ENCODE measurements at places on chromosomes 12 and 14.

GRCh38 chr12:24307716-24308335 is 358.4 kb upstream of the SOX5 start:
- no peak for DNase-seq

- no peak for DNase-seq
Observed at GRCh38 chr12:96143392-96143791, 50.8 kb upstream of the ELK3 start.

DNA sequence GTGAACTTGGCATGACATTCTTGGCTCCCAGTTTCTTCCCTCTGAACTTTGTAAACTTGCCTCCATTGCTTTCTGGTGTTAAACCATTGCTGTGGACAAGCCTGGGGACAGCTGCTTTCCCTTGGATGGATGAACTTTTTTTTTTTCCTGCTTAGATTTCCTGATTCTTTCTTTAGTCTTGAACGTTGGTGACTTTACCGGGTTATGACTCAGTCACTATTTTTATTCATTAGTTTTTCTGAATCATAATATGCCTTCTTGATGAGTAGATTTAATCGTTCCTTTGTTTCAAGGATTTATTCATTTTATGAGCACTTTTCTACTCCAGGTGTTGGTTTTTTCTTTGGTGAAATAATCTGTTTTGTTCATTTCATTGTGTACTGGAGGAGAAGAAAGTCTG is 155.0 kb upstream of the RTL1 start:
- peak; percentile 26 for DNase-seq

GRCh38 chr12:90925562-90925961 is 29.4 kb downstream of the CCER1 start:
- no peak for DNase-seq

DNA sequence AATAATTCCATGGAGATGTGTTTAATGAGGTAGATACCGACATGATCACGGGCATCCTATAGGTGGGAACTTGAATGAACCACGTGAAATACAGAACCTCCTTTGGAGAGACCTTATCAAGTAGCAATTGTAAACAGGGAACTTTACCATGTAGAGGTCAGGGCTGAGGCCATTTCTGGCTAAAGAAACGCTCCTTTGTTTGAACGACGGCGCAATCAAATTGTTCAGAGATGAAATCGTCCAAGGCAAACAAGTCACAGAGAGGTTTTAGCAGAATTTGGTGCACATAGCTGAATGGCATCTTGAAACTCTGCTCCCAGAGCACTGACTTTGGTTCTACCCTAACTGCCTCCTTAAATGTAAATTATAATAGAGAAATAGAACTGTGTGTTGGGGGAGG is 9.8 kb downstream of the PRIMA1 start:
- no peak for DNase-seq

- DNase-seq = no peak
Observed at GRCh38 chr12:32734952-32735351, 20.7 kb downstream of the YARS2 start.

DNA sequence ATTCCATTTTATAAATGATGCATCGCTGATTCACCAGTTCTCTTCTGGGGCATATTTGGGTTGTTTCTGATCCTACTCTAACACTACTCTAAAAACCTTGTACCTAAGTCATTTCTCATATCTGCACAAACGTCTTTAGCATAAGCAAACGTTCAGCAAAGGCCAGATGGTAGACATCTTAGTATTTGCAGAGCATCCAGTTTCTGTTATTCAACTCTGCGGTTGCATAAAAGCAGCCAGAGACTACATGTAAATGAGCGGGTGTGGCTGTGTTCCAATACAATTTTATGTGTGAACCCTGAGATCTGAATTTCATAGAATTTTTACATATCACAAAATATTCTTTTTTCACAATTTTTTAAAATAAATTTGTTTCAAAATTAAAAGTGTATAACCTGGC is 22.8 kb upstream of the MMP17 start:
- DNase-seq = no peak

DNA sequence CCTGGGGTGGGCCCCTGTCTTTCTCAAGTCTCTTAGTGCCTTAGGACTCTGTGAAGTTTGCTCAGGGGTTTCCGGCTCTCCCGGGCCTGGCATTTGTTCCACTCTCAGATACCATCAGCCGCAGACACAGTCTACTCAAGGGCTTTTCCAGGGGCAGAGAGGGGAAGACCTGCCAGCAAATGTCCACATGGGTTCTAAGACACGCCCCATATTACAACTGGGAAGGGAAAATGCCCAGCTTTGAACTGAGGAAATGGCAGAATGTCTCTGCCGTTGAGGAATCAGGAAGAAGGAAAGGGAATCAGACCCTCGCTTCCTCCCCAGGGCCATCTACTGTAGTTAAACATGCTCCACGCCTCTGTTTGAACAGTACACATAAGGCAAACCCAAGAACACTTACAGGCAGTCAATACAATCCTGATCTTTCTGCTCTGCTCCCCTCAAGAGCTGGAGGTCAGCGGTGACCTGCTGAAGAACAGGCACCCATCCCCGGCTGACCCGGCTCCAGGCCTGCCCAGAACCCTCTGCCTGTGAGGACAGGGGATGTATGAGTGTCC is 7.9 kb downstream of the CCDC85C start:
- DNase-seq = no peak

- DNase-seq = no peak
Observed at GRCh38 chr12:107775093-107775721, 703 bp downstream of the ASCL4 start.

DNA sequence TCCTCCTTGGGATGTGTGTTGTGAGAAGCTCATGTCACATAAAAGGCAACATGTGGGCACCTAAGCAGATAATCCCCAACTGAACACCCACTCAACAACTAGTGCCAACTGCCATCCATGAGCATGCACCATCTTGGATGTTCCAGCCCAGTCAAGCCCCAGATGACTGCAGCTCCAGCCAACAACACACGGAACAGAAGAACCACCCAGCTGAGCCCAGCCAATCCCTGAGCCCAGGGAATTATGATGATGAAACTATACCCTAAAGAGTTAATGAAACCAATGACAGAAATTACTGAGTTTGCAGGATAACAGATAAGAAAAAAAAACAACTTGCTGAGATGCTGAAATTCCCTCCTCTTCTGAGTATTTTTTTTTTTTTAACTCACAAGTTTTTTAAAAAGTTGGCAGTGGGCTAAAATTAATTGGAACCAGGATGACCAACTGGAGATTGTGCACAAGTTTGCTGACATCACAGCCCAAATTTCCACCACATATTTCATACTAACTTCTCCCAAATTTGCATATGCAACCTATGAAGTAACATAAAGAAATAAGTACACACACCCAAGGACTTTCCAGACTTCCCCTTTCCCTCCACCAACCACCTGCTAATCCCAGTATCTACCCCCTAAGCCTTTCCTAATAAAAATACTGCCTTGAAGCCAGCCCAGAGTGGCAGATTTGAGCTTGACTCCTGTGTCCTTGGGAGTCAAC is 124.5 kb downstream of the KSR2 start:
- no peak for DNase-seq

DNA sequence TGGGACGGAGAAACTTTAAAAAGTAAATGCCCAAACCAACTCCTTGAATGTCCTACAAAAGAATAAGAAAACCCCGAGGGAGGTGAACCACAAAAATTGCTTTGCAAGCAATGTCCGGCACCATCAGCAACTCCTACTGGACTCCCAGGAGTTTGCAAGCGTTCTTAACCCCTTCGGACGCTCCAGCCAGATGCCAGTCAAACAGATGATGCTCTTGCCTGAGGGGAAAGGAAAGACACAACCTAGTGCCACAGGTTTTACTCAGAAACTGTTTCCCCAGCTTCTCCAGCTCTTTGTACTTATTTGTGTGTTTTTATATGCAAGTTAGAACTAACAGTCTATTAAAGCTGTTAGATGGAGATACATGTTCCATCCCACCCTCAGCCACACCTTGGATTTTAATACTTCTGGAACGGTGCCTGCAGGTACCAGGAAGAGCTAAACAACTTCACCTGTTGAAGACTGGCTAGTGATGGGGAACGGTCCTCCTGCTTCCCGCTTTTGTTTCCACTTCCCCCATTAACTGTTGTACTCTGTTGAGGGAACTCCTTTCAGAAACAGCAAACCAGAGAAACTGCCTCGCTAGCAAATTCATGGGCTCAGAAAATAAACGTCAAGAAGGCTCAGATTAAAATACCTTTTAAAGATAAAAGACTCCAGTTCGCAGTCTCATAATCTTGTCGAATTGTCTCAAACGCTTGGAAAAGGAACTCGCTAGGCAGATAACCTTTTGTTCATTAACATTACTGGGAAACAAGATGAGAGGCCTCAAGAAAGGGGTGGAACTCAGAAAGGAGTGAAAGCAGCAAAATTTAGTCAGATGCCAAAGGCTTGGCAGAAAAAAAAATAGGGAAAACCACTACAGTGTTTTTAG is 1.1 kb upstream of the FERMT2 start:
- DNase-seq = peak; percentile 70

DNA sequence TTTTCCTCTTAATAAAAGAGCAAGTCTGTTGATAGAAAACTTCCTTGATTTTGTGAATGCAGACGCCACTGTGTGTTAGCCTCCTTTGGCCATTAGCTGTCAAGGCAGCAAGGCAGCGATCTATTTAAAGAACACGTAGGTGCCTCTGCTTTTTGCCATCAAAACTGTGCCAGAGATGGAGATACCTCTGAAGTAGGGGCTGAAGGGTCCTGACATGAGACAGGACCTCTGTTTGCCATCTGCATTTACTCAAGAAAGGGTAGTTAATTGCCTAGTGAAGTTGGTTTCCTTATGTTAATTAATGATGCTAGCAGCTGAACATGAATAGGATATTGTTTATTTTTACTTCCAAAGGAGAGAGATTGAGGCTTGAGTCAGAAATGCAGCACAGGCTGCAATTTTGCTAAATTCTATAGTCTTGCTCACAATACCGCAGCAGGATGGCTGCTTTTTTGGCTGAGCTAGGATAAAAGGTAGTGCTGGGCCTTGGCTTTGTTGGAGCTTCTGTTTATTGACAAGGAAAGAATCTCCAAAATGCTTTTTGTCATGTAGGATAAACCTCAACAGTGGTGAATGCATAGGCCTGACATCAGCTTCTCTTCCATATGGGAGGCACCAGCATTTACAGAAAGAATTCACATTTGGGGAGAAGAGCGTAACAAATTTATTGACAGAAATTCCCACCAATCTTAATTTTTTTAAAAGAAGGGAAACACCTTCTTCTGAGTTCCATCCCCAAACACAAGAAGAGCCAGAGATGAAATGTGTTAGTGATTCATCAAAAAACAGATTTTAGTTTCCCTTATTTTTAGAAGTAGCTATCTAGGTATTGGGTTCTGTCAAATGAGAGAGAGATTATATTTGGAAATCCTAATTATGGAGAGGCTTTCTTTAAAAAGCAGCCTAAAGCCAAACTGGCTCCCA is 13.9 kb upstream of the RPH3A start:
- DNase-seq = no peak

- peak; percentile 40 for DNase-seq
Observed at GRCh38 chr14:100988011-100988410, 84.5 kb upstream of the RTL1 start.

DNA sequence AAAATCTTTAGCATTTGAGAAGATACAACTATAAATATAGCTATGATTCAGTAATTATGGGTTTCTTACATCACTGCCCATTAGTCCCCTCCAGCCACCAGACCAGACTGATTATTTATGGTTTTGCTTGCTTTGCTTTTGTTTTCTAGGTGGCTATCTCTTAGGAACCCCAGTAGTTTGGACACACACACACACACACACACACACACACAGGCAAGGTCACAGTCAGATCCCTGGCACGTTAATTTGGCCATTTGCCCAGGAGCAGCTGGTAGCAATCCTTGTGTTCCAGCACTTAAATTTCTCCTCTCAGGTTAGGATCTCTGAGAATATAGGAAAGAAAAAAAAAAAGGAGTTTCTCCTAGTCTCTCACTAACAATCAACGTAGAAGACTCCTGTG is 90.2 kb upstream of the RESF1 start:
- no peak for DNase-seq

DNA sequence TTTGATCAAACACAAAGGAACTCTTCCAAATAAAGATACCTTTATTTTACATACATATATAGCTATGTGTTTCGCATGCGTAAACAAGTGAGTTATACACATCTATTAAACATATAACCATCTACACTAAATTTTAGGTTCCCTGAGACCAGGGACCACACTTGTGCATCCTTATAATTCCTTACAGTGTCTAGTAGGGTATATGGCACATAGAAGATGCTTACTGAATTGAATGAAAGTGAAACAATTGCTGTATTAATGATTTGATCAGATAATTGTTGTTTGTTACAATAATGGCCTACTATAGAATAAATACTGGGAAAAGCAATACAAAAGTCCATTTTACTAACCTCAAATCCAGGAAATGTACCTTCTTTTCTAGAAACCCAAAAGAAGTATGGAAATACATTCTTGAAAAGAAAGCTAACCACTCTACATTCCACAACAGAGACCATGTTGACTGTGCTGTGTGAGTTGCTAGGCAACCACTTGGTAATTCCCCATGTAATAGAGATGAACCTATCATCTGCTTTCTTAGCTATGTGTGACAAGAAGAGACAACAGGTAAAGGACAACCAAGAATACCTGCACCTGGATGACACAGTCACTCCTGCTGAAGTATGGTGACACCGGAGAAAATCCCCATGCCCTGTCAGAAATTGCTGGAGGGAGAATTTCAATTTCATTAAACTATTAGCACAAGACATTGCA is 11.9 kb upstream of the CIPC start:
- DNase-seq = peak; percentile 46

DNA sequence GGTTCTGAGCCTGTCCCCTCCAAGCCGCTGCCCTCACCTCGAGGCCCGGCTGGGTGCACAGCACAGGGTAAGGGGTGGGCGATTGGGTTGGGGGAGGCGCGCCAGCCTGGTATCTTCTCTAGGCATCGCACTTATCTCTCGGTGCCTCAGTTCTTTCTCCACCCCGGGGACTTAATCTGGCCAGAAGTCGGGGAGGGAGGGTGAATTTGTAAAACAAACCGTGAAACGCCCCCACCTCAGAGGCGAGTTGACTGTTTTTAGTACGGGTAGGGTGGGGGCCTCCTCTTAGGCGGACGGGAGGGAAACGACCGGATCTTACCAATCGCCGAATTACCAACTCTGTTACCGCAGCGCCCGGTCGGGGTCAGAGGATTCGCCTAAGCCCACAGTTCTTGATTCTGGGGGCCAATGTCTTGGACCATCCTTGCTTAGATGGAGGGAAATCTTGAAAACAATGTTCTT is 1.4 kb upstream of the TBX3 start:
- DNase-seq = no peak

- DNase-seq = peak; percentile 53
Observed at GRCh38 chr12:64791036-64791435, 31.8 kb upstream of the GNS start.

DNA sequence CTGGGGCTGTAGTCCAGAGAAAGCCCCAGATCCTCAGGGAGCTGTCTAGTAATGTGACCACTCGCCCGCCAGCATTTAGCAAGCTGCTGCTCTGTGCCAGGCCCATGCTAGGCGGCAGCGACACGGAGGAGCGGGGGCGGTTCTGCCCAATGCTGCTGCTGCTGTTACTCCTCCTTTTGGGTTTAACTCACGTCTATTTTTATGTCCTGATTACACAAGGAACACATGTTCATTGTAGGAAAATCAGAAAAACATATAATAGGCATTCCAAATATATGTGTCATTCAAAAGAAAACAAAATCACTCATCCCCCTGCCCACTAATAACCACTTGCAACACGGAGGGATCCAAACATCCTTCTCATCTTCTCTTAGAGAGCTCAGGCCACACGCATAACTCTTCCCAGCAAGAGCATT is 30.4 kb downstream of the CCDC92 start:
- peak; percentile 85 for DNase-seq

All from fibroblast of skin of abdomen (primary cell).